ENCODE measurements at places on chromosomes 1 and 21.

GRCh38 chr1:232529747-232530146 lies 100.2 kb downstream of the SIPA1L2 start:
- DNase-seq, result no peak

DNA sequence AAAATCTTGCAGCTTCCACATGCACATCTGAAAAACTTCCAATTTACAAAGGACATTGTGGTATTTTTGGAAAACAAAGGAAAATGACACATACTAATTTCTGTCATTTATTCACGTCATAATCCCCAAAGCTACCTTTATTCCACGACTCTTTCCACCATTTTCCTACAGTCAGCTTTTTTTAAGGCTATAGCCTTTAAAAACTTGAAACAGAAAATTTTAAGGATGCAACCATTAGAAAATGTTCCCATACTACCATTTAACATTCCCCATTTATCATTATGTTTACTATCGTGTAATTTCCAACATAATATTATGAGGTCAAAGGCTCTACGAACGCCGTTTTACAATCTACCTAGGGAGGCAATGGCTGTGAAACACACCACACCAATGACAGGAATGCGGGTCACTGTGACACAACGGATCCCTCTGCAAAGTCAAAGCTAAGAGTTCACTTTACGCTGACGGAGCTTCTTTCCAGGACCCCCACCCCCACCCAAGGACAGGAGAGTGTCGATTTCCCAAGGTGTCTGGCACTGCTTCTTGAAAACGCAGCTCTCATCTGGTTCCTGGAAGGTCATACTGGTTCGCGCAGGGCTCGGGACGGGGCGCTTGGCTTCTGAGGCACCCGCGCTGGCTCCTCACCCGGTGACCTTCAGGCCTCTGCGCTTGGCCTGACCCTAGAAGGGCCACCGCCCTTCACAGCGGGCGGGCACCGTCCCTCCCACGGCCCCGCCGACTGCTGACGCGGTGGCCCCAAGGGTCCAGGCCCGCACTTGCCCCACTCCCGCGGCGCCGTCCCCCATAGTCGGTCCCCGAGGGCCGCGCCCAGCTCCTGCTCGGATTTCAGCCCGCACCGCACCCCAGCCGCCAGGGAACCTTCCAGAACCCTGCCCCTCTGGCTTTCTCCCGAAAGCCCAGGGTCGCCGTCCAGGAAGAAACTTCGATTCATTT lies 50.5 kb upstream of the ATF3 start:
- peak; percentile 23 for DNase-seq

DNA sequence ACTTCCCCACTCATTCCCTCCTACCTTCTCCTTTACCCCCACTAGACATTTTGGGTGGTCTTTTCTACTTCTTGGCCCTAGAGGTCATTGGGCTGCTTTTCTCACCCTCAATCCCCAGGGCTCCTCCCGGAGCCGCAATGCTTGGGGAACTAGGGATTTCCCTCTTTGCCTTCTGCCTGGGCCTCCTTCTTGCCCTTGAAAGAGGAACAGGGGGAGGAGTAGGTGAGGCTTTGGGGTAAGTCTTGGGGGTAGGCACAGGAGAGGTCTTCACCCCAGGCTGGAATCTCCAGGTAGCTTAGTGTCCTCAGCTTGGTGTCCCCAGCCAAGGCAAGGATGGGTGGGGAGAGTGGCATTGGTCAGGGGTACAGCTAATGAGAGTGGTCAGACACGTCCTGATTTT lies 56.2 kb upstream of the EPS8L3 start:
- no peak for DNase-seq

- peak; percentile 80 for DNase-seq
These were observed 8.2 kb upstream of the MYOM3 start for GRCh38 chr1:24119859-24120756.

DNA sequence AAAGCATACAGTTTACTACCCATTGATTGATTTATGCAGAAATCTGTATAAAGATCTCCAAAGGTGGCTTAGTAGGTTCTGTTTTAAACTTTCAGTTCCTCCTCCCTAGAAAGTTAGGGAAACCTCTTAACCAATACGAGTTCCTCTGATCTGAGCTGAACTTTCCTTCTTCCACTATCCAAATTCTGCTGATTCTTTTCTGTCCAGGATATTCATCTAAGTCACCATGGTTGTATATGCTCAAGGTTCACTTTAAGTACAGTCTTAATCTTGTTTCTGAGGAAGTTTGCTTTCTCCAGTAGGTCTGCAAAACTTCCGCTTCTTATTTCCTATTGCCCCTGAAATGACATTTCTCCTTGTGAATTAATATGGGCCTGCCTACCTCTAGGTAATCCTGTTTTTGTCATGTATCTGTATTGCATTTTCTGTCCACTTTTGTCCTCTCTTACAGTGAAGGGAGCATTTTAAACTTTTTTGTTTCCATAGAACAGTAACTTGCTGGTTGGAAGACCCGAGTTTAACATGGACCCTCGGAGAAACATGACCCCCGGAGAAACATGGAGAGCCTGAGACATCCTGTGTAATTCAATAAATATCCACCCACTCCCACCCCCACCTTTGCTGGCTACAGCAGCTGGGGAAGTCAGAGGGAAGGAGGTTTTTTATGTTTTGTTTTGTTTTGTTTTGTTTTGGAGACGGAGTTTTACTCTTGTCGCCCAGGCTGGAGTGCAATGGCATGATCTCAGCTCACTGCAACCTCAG lies 16.7 kb upstream of the TUT4 start:
- no peak for DNase-seq

- peak; percentile 20 for DNase-seq
These were observed 7.2 kb downstream of the PRDM2 start for GRCh38 chr1:13707164-13707563.

GRCh38 chr1:1554926-1555915 lies 14.8 kb upstream of the TMEM240 start:
- DNase-seq, result peak; percentile 80

GRCh38 chr1:214282630-214283242 lies 1.8 kb downstream of the SMYD2 start:
- no peak for DNase-seq

GRCh38 chr1:205262731-205263171 lies 35.0 kb downstream of the TMCC2 start:
- no peak for DNase-seq

GRCh38 chr1:94061513-94062443 lies 59.2 kb downstream of the ABCA4 start:
- peak; percentile 91 for DNase-seq

- DNase-seq, result no peak
These were observed 843.2 kb downstream of the AMY1C start for GRCh38 chr1:104592926-104593325.

GRCh38 chr1:78122389-78122788 lies 76.6 kb downstream of the GIPC2 start:
- DNase-seq, result no peak

GRCh38 chr1:178282949-178283367 lies 189.1 kb downstream of the RASAL2 start:
- DNase-seq, result peak; percentile 87

DNA sequence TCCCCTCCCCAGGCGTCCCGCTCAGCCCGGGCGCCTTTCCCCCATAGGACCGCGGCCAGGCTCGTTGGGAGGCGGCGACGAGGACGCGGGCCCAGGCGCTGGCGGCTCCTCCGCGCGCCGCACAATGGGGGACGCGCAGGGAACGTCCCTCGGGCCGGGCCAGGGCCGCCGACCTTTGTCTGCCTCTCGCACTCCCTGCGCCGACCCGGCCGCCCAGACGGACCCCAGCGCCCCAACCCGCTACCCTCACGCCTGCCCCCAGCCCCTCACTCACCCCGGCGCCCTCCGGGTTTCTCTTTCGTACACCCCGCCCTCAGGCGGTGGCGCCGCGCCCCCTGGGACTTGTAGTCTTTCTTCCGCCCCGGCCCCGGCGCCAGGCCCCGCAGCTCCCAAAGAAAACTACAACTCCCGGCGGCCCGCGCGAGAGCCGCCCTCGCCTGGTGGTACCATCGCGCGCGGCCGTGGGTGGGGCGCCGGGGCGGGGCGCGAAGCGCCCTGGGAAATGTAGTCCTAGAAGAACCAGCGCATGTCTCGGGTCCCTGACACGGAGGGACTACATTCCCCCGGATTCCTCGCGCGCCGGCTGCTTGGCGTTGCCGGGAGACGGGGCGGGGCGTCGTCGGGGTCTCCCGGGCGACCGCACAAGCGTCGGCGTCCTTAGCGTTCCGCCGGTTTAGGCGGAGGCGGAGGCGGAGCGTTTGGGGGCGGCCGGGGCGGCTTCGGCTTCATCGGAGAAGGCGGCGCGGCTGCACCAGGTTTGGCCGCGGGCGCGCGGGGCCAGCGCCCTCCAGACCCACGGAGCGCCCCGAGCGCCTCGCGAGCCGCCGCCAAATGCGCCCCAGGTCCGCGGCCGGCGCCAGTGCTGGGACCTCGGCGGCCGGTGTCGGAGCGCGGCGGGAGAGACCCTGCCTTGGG lies at the start of gene C1orf159:
Gene C1orf159 (minus strand): TSS at position 304 of the 915 bp plus-strand sequence. CDS start 24,546 bp downstream, outside the sequence.
- DNase-seq, result peak; percentile 98

DNA sequence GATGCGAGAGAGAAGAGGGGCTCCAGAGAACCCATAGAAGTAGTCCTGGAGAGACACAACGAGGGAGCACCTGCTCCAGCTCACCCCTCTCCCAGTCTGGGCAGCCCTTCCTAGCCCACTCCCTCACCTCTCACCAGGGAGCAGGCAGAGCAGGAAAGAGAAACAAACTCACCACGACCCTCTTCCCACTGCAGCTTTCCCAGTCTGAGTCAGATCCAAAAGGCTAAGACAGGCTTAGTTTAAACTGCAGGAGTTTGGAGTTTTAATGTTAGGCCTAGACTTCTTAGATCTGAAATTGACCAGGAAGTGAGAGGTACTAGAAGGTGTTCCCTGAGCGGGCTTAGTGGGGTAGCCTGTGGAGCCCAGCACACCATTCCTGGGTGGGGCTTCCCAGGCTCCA lies 29.6 kb downstream of the SLC1A7 start:
- DNase-seq, result no peak

GRCh38 chr1:17239420-17239819 lies 9.5 kb upstream of the PADI3 start:
- peak; percentile 96 for DNase-seq

GRCh38 chr21:28791595-28792282 lies 200.9 kb downstream of the LTN1 start:
- no peak for DNase-seq

GRCh38 chr1:210412240-210412639 lies 83.5 kb downstream of the HHAT start:
- no peak for DNase-seq

- DNase-seq, result no peak
These were observed 1089.8 kb upstream of the NCAM2 start for GRCh38 chr21:19908390-19908789.

GRCh38 chr1:41617336-41617735 lies 132.9 kb upstream of the EDN2 start:
- no peak for DNase-seq

GRCh38 chr1:205458777-205459566 lies 3.1 kb upstream of the BLACAT1 start:
- peak; percentile 80 for DNase-seq

GRCh38 chr1:239993366-239993765 lies 98.3 kb upstream of the FMN2 start:
- no peak for DNase-seq

GRCh38 chr1:3068564-3069431 lies at the start of gene PRDM16:
PRDM16 (plus strand) TSS chr1:3069203; CDS start chr1:3069260, 57 bp downstream.
- peak; percentile 23 for DNase-seq
